DMS 273 treated with DMSO at 0.1 percent for 48 hours (cell line): ENCODE measurements at places on chromosomes 4 and X.

DNA sequence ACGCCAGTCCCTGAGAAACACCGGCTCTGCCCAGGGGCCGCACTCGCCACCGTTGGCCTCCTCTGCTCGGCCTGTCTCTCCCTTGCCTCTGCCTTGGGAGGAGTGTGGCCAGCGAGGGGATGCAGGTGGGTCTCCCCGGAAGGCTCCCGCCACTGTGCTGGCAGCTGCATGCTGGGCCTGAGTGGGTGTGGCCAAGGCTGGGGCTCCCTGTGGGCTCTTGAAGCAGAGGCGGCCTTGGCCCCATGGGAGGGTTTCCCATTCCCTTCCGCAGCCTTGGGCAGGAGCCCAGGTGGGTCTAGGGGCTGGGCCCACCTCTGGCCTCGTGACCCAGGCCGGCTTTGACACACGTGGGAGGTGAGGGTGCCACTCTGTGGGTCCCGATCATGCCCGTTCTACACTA lies 19.1 kb downstream of the FGFRL1 start:
- DNase-seq: no peak

- no peak for DNase-seq
Measured at GRCh38 chr4:42628740-42629139, 28.2 kb downstream of the ATP8A1 start.

- DNase-seq: no peak
Measured at GRCh38 chr4:110165382-110166286, 32.8 kb downstream of the ELOVL6 start.

- DNase-seq: no peak
Measured at GRCh38 chr4:38360201-38360600, 303.8 kb upstream of the KLF3 start.

GRCh38 chrX:150841456-150842197 lies 56.8 kb downstream of the CD99L2 start:
- no peak for DNase-seq

GRCh38 chr4:6362896-6363295 lies 93.2 kb downstream of the WFS1 start:
- no peak for DNase-seq

GRCh38 chrX:69297506-69297905 lies 132.3 kb upstream of the PJA1 start:
- DNase-seq: no peak

DNA sequence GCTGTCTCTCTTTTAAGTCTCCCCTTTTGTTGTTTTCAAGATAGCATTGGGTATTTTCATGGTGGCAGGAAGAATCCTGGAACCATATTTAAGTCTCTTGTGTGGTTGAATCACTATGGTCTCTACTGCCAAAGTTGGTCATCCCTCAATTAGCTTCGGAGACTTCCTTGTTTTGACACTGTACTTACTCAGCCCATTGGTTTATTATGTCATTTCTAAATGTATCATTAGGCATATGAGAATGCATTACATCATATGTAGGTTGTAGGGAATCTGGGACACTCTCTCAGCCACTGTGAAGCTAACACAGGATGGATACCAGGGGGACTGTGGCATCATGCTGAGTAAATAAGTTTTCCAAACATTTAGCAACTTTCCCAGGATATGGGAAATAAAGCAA lies 211.8 kb downstream of the DTHD1 start:
- no peak for DNase-seq

DNA sequence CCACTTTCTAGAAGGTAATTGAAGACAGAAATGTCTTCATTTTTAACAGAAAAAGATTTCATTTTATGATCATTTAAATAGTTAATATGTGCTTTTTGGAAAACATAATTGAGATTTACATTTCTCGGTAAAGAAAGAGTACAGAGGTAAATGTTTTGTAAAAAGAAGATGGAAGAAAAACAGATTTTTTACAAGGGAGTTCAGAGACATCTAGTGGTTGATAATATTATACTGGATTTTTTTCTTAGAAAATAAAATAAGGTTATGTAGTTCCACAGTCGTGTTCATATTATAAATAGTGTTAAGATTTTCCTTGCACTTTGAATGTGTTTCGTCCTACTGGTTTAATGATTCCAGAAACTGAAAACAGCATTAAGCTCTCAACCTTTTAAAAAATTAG lies 60.6 kb downstream of the SMARCA1 start:
- no peak for DNase-seq

- DNase-seq: no peak
Measured at GRCh38 chr4:56414135-56414670, 21.2 kb downstream of the PPAT start.

DNA sequence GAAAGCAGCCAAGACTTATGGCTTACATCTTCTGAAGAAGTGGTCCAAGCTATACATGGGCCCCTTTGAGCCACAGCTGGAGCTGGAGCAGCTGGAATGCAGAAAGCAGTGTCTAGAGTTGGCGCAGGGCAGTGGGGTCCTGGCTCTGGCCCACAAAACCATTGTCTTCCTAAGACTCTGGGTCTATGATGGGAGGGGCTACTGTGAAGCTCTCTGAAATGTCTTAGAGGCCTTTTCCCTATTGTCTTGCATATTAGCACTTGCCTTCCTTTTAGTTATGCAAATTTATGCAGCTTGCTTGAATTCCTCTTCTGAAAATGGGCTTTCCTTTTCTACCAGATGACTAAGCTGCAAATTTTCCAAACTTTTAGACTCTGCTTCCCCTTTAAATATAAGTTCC lies 15.3 kb downstream of the NPY1R start:
- DNase-seq: no peak

DNA sequence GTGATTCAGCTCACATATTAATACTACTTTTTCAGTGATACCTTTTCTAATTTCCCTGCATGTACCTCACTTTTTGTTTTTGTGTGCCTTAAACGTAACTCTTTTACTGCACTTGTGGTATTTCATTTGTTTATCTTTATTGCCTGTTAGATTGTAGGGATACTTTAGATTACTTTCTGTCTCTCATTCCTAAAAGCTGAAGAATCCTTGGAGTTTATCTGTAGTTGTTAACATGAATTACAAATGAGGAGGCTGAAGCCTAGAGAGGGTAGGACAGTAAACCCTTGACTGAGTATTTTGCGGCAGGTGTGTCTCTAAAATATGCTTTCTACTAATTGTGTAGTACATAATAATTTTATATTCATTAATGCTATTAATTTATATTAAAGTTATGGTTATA lies 34.9 kb downstream of the BMP2K start:
- DNase-seq: no peak

DNA sequence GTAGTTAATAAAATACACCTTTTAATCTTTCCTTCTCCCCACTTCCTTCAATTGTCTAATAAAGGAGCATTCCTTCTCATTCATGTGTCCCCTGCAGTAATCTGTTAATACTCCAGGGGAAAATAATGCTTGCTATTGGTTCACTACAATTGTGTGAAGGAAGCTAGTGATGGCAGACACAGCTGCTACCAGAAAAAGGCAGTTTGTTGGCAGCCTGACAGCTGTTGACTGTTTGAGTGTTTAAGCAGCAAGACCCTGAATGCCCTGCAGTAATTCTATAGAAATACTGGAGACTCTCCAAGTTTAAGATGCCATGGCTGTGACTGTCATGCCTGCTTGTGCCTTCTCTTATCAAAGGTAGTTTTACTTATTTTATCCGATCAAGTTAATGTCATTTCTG lies 359.5 kb downstream of the C4orf33 start:
- DNase-seq: peak; percentile 53

DNA sequence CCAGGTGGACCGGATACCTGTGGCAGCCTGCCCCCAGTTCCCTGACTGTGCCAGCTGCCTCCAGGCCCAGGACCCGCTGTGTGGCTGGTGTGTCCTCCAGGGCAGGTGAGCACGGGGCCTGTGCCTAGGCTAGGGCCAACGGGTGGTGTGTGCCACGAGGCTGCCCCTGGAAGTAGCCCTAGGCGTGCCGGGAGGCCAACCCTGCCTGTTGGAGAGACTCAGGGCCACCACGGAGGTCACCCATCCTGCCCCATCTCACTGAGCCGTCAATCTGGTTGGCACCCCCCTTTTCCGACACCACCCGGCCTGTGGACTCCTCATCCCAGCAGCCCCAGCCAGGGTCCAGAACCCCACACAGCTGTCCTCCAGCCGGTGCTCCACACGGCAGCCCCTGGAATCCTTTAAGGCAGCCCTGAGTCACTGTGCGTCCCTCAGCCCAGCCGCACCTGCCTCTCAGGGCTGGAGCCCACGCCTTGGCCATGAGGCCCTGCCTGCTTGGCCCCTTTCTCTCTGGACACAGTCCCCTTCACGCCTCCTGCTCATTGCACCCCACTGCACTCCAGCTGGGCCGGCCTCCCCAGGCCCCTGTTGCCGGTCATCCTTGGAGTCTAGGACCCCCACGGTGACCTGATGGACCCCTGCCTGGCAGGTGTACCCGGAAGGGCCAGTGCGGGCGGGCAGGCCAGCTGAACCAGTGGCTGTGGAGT lies 5.3 kb downstream of the PLXNB3 start:
- DNase-seq: no peak

DNA sequence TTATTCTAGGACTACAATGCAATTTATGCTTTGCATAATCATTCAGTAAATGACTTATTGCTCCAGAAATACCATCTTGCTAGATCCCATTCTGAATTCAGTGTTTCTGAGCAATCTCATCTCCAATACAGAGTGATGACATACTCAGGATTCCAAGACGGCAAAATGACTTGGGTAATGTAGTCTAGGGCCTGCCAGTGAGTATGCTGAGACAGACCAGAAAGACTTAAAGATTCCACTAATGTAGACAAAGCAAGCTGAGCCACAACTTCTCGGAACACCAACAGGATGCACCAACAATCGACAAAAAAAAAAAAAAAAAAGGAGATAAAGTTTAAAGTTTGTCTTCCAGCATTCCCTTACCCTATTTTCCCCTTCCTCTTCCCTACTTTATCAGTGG lies 919 bp upstream of the SEC24B start:
- no peak for DNase-seq

DNA sequence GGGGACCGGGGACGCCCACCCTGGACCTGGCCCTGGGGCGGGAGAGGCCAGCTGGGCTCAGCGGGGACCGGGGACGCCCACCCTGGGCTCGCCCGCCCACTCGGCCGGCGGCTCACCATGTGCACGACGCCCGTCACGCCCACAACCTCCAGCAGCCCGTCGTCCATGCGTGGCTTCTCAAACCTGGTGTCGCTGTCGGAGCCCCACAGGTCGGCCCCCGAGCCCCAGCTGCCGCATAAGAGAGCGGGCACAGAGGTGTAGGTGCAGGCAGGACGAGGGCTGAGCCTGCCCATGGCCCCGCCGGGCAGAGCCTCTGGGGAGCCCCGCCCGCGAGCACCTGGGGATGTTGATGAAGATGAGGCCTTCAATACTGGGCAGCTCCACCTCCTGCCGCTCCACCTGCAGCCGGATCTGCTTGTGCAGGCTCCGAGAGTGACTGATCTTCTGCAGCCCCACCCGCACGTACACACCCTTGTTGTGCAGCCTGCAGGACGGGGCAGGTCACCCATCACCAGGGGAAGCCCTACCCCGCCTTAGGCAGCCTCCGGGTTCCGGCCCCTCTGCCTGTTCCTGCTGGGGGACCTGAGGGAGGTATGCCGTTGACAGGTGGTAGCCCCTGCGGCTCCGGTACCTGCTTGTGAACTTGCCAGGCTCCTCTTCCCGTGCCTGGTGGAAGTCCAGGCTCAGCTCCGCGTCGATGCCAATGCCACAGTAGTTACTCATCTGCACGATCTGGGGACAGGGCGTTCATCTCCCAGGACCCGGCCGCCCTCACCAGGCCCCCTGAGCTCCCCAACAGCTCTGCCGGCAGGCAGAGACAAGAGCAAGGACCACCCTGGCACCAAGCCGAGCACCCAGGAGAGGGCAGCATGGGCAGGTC lies 11.8 kb downstream of the DGKQ start:
- no peak for DNase-seq

DNA sequence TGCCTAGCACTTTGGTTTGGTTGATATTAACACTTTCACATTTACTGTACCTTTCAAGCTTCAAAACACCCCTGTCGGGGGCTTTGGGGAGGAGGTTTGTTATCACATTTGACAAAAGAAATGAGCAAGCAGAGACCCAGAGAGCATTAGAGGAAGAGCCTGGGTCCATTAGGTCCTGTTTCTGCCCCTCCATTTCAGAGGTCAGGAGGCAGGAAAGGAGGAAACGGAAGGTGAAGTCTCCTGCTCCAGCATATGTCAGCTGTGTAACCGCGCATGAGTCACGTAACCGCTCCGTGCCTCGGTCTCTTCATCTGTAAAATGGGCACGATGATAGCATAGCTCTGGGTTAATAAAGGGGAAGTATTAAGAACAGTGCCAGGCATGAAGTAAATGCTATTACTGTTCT lies 201.9 kb upstream of the BCOR start:
- no peak for DNase-seq

- DNase-seq: no peak
Measured at GRCh38 chrX:104250470-104250869, 4.3 kb downstream of the ESX1 start.

GRCh38 chr4:142944565-142944964 lies 98.5 kb upstream of the INPP4B start:
- DNase-seq: no peak

- DNase-seq: no peak
Measured at GRCh38 chr4:169765835-169766234, 8.1 kb upstream of the HPF1 start.

GRCh38 chr4:176359590-176359989 lies 39.8 kb downstream of the SPCS3 start:
- DNase-seq: no peak

GRCh38 chrX:143017272-143017671 lies 8.5 kb upstream of the SPANXN4 start:
- no peak for DNase-seq

DNA sequence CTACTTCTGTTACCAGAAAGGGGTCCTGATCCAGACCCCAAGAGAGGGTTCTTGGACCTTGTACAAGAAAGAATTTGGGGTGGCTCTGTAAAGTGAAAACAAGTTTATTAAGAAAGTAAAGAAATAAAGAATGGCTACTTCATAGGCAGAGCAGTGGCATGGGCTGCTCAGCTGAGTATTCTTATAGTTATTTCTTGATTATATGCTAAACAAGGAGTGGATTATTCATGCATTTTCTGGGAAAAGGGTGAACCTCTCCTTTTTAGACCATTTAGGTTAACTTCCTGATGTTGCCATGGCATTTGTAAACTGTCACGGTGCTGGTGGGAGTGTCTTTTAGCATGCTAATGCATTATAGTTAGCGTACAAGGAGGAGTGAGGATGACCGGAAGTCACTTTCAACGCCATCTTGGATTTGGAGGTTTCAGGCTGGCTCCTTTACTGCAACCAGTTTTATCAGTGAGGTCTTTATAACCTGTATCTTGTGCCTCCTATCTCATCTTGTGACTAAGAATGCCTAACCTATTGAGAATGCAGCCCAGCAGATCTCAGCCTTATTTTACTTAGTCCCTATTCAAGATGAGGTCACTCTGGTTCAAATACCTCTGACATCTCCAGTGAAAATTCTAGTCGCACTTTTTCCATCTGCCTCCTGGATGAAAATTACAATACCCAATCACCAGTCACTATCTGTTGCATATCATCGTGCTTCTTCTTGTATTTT lies 15.5 kb upstream of the TDO2 start:
- no peak for DNase-seq

DNA sequence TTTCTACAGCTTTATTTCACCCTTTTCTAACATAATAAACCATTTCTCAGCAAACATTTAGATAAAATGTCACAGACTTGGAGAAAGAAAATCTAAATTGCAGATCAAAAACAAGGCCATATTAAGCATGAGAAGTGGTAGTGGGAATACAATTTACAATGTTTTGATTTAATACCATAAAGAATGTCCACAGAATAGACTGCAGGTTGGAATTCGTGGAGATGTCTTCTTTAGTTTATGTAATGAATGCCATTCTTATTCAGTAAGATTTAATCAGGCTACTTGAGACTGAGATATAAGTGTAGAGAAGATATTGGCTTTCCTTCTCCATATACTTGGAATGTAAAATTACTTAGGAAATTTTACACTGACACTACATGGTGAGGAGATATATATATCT lies 91.9 kb upstream of the ZFP42 start:
- DNase-seq: no peak

- DNase-seq: no peak
Measured at GRCh38 chrX:149987613-149988012, 49.3 kb upstream of the EOLA2 start.
